ENCODE measurements at places on chromosomes 3 and 15.
A peak's percentile ranks its signal among the peaks of the same experiment; 100 is the strongest.

- DNase-seq: no peak
Measured at GRCh38 chr3:187995043-187995400, 158.9 kb upstream of the LPP start.

GRCh38 chr3:13451301-13451673, 28.8 kb upstream of the HDAC11 start:
- DNase-seq: no peak

GRCh38 chr3:50525987-50526386, 22.6 kb upstream of the CACNA2D2 start:
- no peak for DNase-seq

DNA sequence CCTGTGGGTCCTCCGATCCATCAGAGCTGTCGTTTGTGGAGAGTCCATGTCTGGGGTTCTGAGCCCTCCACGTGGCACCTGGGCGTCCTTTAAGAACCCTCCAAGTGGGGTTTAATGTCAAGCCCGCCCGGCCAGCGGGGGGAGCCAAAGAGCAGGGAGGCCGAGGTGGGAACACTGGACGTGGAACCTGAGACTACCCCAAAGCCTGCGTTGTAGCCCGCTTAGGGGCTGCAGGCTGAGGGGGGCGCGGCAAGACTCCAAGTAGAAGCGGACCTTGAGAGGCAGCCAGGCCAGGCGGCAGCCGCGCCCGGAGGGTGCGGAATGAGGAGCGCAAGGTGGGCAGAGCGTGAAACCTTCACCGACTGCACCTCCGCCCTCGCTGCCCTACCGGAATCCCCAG, 126.2 kb upstream of the ATP10A start:
- no peak for DNase-seq

GRCh38 chr3:37925157-37925556, 63.5 kb downstream of the CTDSPL start:
- no peak for DNase-seq

DNA sequence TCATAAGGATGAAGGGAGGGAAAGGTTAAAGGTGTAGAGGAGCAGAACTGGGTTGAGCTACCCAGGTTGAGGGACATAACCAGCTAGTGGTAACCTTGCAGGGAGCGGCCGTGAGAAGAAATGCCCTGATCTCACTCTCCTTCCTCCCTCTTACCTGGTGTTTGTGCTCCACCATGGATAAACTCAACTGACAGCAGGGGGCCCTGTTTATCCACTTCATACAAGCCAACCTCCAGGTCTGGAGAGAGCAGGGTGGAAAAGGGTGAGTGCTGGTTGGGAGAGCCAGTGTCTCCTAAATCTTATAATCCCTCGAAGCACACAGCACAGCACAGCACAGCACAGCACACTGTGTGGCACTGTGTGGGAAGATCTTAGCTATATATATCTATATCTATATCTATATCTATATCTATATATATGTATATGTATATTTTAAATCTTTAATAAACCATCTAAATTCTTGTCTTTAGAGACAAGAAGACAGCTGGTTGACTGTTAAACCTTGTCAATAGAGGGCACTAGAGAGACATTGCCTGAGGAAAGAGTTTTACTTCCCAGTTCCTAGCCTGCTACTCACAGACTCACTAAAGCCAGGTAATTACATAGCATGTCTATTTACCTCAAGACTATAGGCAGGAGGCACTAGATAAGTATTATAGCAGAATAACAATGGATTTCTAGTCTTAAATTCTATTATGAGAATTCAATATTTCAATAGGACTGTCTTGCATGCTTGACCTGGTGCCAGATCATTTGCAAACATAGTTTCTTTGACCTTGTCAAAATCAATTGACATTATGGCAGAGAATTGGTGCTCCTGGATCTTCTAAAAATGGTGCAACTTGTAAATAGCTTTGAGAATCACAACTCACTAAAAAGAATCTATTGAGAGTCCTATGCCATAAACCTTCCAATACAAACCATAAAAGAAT, 21.7 kb upstream of the FMN1 start:
- no peak for DNase-seq

- DNase-seq: no peak
Measured at GRCh38 chr3:150278195-150278594, 129.9 kb upstream of the TSC22D2 start.

GRCh38 chr15:25385986-25386385, 52.8 kb downstream of the UBE3A start:
- DNase-seq: no peak

GRCh38 chr15:69863446-69863845, 234.3 kb downstream of the TLE3 start:
- DNase-seq: no peak

DNA sequence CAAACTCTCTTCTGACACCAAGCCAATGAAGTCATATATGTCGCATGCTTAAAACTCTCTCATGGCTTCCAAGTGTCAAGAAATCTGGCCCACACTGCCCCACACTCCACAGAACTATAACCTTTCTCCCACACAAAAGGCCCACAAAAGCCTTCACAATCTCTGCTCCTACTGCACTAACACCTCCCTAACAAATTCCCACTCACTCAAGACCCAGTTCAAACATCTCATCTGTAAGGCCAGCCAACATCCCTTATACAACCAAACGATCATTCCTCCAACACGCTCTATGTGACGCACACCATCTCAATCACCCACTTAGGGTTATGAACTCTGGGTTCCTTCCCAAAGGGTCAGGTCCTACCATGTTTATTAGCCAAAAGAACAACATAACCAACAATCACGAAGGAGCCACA, 13.5 kb downstream of the TBC1D2B start:
- no peak for DNase-seq

GRCh38 chr3:121505256-121505655, 40.5 kb downstream of the POLQ start:
- DNase-seq: no peak

GRCh38 chr15:74800559-74801094, 12.0 kb upstream of the LMAN1L start:
- no peak for DNase-seq

GRCh38 chr15:61820951-61821350, 239.3 kb downstream of the VPS13C start:
- no peak for DNase-seq

DNA sequence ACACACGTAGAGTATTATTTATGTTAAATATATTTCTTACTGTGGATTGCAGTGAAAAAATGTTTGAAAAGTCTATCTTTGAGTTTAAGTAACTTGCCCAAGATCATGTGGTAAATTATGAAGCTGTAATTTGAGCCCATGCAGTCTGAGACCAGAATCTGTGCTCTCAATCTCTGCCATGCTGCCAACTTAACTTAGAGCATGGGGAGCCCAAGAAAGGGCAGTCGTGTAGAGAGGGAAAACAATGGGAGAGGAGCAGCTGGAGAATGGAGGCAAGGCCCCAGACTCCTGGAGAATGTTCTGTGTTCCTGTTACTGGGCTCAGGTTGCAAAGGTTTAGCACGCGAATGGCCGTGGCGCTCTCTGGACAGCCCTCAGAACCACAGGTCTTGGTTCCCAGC, 311.6 kb upstream of the RASGRP1 start:
- no peak for DNase-seq

DNA sequence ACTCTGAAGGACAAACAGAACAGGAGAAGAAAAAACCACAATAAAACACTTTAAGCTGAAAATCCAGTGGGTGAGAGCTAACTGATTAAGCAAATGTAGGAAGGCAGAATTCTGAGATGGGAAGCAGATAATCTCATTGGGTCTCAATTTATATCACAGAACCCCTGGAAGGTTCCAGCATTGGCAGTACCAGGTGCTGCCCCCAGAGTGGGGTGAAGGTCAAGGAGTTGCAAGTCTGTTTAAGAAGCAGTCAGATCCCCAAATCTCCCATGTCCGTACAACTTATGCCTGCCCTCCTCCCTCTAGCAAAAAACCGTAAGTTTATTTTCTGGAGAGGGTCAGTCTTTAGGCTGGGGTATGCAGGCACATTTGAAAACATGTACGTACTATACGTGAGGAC, 45.1 kb downstream of the PXK start:
- DNase-seq: no peak

- no peak for DNase-seq
Measured at GRCh38 chr15:57319226-57319918, 56.9 kb upstream of the CGNL1 start.

DNA sequence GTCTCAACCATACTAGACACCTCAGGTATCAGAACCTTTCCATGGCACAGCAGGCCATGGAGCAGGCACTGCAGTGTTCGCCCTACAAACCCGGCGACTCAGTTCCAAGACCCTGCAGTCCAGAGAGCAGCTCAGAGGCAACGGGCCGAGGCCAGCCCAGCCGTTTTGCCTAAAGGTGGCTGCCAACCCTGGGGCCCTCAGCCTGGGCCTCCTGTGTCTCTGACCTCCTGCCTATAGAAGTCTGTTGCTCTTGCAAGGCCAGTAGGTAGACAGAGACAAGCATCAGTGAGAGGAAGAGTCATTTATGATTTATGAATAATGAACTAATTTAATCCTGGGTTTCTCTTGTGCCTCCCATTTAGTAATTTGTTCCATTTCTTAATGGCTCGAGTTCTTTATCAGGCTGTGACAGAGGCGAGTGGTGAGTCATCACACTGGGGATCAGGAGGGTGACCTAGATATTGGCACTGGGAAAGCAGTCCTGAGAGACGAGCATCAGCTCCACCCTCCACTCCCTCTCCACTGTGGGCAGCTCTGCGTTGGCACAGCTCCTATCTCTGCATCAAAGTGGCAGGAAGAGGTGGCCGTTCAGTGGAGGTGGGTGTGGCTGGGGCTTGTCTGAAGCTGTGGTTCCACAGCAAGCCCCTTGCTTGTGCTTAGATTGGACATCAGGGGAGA, 79.8 kb downstream of the ABHD5 start:
- DNase-seq: no peak

- DNase-seq: no peak
Measured at GRCh38 chr3:130604806-130605205, 87.8 kb downstream of the COL6A6 start.

GRCh38 chr3:45635475-45636256, 41.1 kb downstream of the LIMD1 start:
- DNase-seq: no peak

DNA sequence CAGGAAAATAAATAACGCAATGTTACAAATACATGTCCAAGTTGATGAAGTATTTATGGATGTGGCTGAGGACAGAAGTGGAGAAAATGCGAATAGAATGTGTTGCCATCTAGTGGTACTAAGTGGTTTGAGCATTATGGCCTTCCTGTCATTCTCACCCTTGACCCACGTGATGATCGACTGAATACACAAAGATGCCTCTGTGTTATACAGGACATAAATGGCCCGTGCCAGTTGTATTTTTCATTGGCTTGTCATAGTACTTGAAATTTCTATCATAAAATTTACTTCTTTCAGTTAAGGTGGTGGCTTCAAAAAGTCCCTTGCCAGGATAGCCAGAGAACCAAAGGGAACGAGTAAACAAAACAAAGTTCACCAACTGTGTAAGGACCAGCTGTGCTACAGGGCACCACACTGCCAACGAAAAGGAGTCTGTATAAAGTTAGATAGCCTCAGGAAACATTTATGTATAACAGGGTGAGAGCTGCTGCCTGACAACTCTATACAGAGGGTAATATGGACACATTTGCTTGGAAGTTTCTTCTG, 103.7 kb downstream of the MYH15 start:
- DNase-seq: peak; percentile 57

DNA sequence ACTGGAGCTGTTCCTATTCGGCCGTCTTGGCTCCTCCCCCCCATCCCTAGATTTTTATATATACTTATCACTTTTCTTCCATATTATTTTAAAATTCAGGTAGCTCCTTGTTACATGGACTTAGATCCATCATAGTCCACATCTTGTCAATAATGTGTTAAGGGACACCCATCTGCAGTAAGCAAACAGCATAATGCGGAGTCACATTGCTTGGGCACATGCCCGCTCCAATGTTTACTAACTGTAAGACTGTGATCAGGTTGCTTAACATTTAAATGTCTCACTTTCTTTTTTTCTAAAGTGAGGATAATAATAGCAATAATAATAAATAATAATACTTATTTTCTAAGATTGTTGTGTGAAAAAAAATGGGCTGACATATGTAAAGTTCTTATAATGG, 303.2 kb upstream of the SOX14 start:
- no peak for DNase-seq

DNA sequence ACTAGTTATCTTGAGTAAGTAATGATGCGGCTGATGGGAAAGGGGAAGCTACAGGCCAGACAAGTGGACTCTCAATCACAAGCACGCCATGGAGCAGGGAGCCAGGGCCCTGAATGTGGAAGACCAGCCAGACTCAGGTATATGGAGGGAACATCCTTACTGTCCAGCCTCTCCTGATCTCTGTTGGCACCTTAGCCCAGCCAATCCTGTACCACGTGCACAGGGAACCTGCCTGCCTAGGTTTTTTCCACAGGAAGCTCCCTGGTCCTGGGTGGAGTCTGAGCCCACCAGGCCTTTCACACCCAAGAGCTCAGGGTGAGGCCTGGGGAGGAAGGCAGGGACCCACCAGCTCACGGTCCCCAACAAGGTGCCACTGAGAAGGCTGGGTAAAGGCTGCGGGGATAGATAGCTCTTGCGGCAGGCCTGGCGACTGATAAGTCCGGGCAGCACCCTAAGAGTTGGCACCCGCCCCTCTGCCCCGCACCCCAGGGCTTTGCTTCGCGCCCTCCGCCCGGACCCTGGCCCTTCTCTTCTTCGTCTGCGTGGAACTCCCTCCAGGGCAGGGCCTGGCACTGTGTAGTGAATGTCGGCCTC, 933 bp upstream of the APEH start:
- no peak for DNase-seq

DNA sequence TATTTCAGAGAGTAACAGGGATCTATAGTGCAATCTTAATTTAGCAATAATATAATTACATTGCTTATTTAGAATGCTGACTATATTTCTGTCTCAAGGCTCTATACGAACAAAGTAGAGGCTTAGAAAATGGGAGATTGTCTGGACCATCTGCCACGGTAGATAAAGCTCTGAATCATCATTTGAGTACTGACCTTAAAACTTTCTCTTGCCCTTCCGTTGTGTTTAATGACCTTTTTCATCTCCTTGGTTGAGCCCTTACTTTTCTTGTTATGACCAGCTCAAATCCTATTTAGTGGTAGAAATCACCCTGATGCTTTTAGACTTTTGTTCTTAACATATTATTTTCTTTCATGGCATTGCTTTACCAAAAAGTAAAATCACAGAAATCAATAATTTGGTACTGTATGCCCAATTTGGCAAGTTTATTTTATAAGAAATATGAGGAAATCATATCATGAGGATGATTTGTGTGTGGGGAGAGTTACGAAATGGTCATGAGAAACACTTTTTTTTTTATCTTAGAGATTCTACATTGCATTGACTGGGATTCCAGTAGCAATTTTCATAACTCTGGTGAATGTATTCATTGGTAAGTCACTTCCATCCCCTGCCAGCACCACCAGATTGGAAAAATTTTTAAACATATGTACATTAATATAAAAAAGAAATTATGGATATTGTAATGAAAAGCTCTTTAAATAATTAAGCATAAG, 11.0 kb downstream of the NDUFB5 start:
- no peak for DNase-seq

- DNase-seq: peak; percentile 16
Measured at GRCh38 chr3:136149667-136150066, 46.5 kb downstream of the MSL2 start.

DNA sequence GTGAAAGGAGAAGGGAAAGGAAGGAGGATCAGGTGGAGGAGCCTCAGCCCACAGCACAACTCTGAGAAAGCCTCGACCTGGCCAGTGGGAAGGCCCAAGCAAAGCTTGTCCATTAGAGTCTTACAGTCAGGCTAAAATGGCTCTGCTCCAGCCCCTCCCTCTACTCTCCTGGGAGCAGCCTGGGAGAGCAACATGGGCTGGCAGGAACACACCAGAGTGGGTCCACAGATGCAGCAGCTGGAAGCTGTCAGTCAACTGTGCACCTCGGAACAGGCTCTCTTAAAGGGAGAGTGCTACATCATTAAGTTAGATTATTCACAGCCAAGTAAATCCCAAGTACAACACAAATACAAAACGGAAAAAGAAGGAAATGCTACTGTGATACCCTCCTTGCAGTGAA, 98.0 kb upstream of the LIMD1 start:
- peak; percentile 25 for DNase-seq
